Transverse colon (tissue), 4 donors: ENCODE measurements at places on chromosomes 5 and 9. TPM values are rescaled to one million over a fixed set of nuclear protein-coding genes. Genes with fewer than 3 reads are reported as not detected.

DNA sequence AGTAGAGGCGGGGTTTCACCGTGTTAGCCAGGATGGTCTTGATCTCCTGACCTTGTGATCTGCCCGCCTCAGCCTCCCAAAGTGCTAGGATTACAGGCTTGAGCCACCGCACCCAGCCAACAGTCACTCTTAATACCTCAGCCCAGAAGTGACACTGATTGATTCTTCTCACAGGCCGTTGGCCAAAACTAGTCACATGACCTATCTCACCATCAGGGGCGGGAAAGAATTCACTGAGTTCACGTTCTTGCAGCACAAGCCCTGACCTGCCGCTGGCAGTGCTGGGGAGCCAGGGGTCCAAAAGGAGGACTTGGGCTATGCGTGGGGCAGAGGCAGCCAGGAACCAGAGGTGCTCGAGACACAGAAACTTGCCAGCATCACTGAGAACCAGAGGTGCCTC is 55.0 kb upstream of the CPLX2 start:
- no peak for DNase-seq

DNA sequence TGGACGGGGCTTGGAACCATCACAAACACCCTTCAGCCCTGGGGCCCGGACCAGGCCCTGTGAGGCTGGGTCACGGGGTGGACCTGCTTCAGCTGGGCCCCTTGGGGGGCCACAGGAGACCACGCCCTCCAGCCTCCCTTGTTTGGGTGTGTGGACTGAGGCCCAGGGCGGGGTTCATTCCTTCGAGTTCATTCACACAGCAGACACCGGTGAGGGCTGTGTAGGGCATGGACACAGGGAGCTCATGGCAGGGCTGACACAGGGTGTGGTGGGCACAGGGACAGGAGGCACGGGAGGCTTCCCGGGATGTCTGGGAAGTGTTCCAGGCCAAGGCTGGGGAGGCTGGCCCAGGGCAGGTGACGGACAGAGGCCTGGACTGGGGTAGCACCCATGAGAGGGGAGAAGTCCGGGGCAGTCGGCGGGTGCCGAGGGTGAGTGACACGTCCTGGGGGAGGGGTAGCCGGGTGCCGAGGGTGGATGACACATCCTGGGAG is 8.9 kb downstream of the DNLZ start:
- peak; percentile 24 for DNase-seq

- no peak for DNase-seq
Measured at GRCh38 chr9:18333157-18333556, 140.8 kb upstream of the ADAMTSL1 start.

The CNTLN gene
- 7.0 TPM for total RNA-seq

The SPINK1 gene
- total RNA-seq, result 22.5 TPM

- DNase-seq, result no peak
Measured at GRCh38 chr5:36298552-36298951, 3.1 kb downstream of the RANBP3L start.

GRCh38 chr5:141874262-141874964 is 3.8 kb downstream of the PCDH1 start:
- peak; percentile 87 for DNase-seq

- no peak for DNase-seq
Measured at GRCh38 chr5:37283214-37283820, 34.1 kb upstream of the CPLANE1 start.

DNA sequence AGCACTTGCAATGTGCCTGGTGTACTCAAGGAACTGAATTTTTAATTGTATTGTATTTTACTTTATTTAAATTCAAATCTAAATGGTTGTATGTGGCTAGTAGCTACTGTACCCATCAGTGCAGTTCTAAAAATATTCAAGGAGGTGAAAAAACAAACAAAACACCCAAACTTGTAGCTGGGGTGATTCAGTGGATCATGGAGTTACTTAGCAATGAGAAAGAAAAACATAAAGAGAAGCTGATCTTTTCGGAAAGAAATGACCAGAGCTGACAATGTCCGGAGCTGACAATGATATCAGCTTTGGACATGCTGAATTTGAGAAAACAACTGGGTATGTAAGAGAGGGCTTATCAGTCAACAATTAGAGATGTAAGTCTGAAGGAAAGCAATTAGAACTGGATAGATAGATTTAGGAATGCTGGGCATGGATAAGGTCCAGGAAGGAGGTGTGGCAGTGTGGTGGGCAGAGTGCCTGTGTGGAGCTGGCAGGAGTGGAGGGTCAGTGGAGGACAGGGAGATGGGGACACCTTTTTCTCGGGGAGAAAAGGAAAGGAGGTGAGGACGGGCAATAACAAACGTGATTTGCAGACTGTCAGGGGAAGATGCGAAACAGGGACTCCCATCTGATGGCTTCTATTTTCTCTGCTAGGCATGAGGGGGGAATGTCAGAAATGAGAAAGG is 113.2 kb downstream of the DCP2 start:
- DNase-seq, result no peak

The RAB3C gene
- total RNA-seq, result 0.75 TPM

- no peak for DNase-seq
Measured at GRCh38 chr5:149940941-149941644, 3.5 kb downstream of the PDE6A start.

DNA sequence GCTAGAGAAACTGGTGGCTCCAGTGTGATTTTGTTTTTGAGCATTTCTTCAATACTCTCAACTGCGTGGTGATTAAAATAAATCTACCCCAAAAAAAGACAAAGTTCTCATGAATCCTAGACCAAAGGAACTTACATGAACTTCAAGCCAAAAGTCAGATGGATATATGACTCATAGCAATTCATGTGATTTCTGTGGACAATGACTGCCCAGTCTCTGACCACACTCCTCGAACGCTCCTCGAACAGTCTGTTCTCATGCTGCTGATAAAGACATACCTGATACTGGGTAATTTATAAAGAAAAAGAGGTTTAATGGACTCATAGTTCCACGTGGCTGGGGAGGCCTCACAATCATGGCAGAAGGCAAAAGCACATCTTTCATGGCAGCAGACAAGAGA is 46.4 kb upstream of the CEP78 start:
- no peak for DNase-seq

DNA sequence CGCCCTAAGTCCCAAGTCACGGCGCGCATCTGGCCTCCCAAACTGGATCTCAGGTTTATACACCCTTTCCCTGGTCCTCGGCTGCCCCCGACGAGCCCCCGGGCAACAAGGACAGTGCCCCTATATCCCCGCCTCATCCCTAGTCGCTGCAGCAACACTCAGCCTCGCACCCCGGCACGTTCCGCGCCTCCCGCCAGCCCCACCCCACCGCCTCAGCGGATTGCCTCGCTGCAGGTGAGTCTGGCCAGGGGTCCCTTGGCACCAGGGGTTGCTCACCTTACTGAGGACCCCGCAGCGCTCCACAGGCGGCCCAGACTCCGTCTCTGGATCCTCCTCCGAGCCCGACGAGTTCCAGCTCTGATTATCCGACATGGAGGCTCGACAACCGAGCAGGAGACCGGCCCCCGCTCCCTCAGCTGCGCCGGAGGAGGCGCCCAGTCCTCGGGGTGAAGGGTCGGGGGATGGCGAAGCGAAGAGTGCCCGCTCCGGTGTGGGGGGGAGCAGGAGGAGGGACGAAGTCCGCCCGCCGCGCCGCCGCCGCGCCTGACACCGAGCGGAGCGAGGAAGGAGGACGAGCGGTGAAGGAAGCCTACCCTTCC is 494 bp downstream of the CERT1 start:
- peak; percentile 55 for DNase-seq

The NEUROG1 gene
- not detected for total RNA-seq

The KLHL3 gene
- 0.75 TPM for total RNA-seq

DNA sequence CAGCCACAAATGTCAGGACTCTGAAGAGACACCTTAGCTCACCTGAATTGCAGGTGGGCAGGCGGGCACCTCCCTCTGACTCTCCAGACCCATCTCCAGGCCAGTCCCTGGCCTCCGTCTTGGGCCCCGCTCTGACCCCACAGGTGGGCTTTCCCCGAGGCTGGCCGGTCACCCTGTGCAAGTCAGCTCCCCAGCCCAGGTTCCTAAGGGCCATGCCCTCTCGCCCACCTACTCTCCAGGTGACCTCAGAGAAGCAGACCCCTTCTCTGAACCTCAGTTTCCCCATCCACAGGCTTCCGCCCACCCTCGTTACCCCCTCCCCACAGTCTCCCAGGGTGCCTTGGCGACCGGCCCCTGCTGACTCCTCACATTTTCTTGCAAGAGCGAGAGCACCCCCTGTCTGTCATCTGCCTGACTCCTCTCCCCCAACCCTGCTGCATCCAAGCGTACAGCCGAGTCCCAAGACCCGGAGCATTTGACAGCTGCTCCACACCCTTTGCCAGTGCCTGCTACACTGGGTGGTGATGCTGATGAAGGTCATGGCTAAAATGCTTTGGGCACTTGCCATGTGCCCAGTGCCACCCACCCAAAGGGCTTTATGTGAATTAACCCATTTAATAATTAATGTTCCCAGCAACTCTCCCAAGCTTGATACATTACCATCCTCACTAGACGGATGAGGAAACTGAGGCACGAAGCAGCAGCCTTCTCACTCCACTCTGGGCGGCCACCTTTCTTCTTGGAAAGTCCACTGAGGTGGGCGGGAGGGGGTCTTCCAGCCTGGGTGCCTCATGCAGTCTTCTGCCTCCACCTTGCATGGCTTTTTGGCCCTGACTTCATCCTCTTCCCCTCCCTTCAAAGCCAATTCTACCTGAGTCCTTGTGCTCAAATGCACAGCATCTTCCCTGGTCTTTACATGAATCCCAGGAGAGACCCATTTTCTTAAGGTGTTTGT is 51.1 kb upstream of the ORM1 start:
- DNase-seq, result peak; percentile 23

DNA sequence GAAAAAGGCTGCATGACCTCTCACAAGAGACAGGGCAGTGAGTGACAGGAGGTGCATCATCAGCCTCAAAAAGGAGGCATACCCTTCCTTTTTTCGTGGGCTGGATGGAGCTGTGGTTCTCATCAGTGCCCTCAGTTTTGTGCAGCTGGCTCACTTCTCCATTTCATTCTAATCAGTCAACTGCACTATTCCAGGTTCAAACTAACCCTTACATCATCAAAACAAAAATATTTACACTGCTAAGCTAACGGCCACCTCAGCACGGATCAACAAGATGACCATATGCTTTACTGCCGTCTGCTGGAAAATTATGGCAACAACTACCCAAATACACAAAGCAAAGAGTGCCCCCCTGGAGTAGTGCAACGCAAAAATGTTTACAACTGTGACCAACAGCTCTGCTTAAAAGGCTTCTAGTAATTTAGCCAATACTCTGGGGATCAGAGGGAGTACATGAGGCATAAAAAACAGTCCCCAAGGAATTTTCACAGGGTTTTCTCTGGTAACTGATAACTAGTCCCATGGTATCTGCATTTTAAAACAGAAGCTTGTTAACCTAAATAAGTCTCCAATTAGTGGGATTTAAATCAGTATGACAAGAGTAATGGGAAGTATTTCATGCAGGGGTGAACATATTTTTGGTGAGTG is 10.8 kb downstream of the KCNV2 start:
- DNase-seq, result no peak

The GPR21 gene
- 3.0 TPM for total RNA-seq

DNA sequence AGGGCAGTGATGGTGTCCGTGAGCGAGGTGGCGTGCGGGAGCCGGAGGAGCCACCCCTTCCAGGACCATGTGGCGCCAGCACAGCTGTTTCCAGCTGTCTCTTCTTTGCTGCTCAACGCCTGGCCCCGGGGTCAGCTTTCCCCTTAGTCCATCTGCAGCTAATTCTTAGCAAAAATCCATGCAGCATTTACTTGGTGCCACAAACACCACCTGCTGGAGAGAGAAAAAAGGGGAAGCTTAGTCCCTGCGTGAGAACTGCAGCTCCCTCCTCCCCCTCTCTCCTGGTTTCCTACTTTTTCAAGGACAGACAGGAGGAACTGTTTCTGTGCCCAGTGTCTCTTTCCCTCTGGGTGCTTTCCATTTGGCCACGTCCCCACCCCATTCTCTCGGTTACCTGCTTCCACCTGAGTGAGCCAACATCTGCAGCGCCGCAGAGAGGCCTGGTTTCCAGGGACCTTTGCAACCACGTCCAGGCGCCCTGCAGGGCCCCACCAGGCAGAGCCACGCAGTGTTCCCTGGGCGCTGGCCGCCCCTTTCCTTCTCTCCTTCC is 3.4 kb downstream of the SLC6A19 start:
- no peak for DNase-seq

GRCh38 chr5:75010838-75011237 is 41.5 kb downstream of the GCNT4 start:
- no peak for DNase-seq

GRCh38 chr5:90119531-90119971 is 290.0 kb downstream of the CETN3 start:
- DNase-seq, result no peak

The PITX1 gene
- total RNA-seq, result 13.9 TPM

- peak; percentile 10 for DNase-seq
Measured at GRCh38 chr5:155004138-155004744, 9.3 kb upstream of the KIF4B start.

- DNase-seq, result no peak
Measured at GRCh38 chr9:111034170-111034897, 3.9 kb downstream of the LPAR1 start.

DNA sequence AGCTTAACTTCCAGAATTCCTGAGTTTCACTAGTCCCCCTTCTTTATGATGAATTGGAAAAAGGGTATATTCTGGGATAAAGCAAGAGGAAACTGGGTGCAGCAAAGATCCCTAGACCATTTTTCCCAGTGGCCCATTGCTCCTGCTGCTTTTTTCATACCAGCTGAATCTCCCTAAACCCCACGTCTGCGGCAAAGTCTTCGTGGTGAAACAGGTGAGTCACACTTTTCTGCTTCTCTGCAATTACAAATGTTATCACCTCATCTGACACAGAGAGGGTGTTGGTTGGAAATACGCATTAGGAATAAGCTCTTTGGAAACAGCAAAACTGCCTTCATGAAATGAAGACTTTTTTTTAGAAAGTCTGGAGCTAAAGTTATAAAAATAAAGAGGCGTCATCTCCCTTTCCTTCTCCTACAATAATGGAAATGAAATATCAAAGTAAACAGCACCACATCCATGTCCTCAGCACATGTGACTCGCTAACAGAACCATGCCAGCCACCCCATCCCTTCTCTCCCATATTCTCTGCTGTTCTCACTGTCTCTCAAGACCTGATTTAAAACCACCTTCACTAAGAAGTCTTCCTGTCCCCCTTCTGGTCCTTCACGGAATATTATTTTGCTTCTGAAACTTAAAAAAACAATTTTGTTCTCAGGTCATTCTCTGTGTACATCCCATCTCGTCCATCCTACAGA is 39.5 kb upstream of the GLRX start:
- DNase-seq, result no peak

DNA sequence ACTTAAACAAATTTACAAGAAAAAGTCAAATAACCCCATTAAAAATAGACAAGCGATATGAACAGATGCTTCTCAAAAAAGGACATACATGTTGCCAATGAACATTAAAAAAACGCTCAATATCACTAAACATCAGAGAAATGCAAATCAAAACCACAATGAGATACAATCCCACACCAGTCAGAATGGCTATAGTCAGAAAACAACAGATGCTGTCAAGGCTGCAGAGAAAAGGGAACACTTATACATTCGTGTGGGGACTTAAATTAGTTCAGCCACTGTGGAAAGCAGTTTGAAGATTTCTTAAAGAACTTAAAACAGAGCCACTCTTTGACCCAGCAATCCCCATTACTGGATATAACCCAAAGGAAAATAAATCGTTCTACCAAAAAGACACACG is 10.8 kb downstream of the OR13F1 start:
- DNase-seq, result no peak

- no peak for DNase-seq
Measured at GRCh38 chr5:98593418-98593817, 180.0 kb upstream of the RGMB start.
